Stimulated activated CD8-positive, alpha-beta memory T cell treated with anti-CD3 and anti-CD28 coated beads, Interleukin-15, amount 100 ng/mL, for 4 hours (primary cell): ENCODE measurements at places on chromosomes 6 and 20.

DNA sequence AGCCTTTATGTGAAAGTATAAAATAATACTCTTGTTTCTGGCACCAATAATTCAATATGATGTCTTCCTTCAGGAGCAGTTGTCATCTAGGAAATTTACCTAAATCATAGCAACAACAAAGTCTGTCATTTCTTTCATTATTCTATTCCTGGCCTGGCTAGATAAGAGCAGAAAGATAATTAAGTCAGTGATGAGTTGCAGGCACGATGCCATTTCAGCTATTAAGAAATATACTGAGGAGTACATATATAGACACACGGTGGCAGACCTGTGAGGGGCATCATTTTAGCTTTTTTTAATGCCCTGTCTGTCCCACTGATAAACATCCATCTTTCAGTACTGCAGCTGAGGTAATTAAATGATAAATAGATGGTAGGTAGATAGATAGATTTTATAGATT, 756.1 kb upstream of the EPHA7 start:
- DNase-seq, result no peak

DNA sequence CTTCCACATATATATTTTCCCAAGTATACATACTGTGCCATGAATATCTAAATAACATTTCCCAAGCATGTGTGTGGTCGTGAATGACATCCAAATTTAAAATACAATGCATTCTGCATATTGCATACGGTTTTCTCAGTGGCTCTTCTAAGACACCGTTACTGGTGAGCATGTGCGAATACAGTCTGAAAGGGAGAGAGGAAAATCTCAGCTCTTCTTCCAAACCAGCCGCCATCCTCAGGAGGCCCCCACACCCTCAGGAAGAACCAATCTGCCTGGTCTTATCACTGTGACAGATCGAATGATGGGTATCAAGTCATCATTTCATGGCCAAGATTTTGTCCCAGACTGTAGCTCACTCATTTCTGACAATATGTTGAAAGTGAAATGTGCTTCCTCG, 50.7 kb downstream of the ADAT2 start:
- no peak for DNase-seq

DNA sequence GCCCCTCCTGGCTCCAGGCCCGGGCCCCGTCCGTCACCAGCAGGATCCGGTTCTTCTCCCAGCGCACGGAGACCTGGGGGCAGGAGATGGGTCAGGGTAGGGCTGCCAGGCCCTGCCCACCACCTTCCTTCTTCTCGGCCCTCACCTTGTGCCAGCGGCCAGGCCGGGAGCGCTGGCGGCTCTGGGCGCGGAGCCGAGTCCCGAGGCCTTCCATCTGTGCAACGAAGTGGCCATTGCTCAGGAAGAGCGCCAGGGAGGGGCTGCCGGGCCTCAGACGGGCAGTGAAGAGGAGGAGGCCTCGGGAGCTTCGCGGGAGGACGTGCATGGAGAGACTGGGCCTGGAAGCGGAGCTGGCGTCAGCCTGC, 7.9 kb downstream of the ADRM1 start:
- DNase-seq, result no peak

- no peak for DNase-seq
Observed at GRCh38 chr6:46948699-46949098, 27.0 kb upstream of the ADGRF5 start.

- DNase-seq, result peak; percentile 9
Observed at GRCh38 chr20:35768731-35769664, 2.8 kb upstream of the PHF20 start.

DNA sequence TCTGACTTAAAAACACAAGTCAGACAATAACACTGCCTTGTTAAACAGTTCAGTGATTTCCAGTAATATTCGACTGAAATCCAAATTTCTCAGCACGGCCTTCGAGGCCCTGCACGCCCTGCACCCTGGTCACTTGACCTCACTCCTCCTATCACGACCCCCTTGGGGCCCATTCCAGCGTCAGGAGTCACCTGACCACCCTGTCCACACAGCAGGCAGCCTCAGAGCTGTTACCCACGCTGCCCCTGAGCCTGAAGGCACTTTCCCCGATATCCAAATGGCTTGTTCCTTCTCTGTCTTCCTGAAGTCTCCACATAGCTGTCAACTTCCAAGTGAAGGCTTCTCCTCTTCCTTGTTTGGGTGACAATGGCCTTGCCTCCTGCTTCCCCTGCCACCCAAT, 33.1 kb upstream of the SMOC2 start:
- no peak for DNase-seq

DNA sequence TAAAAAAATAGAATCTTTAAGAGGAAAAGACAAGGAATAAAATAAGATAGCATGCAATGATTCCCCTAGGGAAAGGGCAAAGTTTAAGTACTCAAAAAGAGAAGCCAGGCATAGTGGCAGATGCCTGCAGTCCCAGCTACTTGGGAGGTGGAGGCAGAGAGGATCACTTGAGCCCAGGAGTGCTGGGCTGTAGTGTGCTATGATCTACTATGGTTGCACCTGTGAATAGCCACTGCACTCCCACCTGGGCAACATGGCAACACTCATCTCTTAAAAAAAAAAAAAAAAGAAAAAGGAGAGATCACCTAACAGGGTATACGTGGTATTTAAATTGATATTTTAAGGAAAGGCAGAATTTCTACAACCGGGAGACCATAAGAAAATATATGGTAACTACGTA, 16.0 kb downstream of the EPHA7 start:
- DNase-seq, result no peak

- peak; percentile 54 for DNase-seq
Observed at GRCh38 chr20:53939572-53940359, 130.6 kb downstream of the BCAS1 start.

- DNase-seq, result no peak
Observed at GRCh38 chr6:129382916-129383315, 327.1 kb downstream of the ARHGAP18 start.

GRCh38 chr6:40541556-40542174, 45.5 kb downstream of the LRFN2 start:
- no peak for DNase-seq

DNA sequence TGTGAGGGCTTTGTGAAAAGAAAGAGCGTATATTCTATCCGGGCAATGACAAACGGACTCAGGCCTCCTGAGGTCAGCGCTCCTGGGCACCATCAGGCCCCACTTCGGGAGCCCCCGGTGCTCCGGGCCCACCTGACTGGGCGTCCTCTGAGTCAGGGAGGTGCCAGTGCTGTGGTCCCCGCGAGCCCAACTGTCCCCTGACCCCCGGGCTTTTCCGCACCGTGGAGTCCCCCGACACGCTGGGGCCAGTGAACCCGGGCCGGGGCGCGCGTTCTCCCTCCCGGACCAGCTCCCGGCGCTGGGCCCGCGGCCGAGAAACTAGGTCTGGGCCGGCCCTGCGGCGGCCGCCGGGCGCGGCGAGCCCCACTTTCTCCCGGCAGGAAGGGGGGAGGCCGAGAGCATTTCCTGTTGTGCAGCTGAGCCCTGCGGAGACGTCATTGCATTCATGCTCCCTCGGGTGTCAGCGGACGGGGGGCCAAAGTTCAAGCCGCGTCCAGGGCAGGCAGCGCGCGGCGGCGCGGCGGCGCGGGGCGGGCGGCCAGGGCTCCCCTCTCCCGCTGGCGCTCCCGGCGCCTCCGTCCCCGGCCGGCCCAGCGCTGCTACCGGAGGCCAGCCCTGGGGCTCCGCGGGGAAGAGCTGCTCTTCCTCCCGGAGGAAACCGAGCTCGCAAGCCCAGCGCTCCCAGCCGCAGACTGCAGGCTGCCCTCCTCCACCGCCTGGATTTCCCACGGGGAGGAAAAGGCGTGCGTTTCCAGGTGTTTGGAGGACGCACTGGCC, 18.3 kb downstream of the HIVEP2 start:
- DNase-seq, result peak; percentile 42

DNA sequence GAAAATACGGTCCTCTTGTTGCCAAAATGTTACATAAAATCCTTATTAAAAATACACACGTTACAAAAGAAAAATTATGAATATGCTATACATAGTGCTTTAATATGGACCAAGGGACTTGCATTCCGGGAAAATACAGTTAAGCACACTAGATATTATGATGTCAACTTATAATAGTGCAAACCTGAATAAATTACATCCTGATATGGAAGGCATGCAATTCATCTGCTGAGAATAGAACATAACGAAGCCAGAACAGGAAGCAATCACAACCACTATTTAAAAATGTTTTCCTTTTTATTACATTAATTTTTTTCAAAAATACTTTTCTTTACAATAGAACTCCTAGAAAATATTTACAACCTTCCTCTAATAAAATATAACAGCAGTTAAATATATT, 7.8 kb upstream of the MRPS10 start:
- no peak for DNase-seq

DNA sequence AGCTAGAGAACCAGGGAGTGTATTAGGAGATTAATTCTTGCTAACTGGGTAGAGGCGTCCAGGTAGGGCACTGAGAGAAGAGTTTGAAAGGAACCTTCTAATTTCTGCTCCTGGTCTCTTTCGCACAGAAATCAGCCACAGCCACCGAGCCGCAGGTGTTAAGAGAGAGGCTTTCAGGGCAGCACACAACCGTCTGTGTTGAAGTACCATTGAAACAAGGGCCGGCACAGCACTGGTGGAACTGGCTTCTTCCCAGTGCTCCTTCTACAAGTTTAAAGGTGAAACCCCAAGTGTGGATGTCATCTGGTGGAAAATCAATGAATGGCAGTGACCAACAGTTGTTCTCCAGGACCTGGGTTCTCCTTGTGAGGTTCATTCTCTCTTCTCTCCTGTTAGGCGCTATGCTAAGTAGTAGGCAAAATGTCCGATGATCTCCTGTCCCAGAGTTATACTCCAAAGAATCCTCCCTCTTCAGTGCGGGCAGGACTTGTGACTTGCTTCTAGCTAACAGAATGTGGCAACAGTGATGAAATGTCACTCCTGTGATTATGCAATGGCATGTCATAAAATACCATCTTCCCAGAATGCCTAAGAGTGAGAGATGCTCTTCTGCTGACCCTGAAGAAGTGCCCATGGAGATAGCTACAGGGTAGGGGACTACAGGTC, 15.0 kb upstream of the RIN2 start:
- no peak for DNase-seq

- DNase-seq, result no peak
Observed at GRCh38 chr6:56386717-56387116, 139.3 kb upstream of the COL21A1 start.

DNA sequence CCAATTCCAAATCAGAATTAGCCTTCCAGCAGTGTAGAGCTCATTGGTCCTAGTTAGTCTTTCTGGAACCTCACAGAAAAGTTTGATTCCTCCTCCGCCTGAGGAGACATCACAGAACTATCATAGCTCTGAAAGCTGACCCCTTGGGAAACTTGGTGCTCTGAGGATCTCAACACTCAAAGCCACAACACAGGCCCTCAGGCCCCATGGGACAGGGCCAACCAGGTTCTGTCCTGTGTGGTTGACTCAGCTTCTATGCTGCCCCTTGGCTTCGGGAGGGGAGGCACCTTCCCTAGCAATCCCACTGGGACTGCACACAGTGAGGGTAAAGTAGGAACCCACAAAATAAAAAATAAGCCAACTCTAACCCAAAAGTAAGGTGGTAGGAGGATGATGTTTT, 237.5 kb upstream of the ECI2 start:
- DNase-seq, result no peak

DNA sequence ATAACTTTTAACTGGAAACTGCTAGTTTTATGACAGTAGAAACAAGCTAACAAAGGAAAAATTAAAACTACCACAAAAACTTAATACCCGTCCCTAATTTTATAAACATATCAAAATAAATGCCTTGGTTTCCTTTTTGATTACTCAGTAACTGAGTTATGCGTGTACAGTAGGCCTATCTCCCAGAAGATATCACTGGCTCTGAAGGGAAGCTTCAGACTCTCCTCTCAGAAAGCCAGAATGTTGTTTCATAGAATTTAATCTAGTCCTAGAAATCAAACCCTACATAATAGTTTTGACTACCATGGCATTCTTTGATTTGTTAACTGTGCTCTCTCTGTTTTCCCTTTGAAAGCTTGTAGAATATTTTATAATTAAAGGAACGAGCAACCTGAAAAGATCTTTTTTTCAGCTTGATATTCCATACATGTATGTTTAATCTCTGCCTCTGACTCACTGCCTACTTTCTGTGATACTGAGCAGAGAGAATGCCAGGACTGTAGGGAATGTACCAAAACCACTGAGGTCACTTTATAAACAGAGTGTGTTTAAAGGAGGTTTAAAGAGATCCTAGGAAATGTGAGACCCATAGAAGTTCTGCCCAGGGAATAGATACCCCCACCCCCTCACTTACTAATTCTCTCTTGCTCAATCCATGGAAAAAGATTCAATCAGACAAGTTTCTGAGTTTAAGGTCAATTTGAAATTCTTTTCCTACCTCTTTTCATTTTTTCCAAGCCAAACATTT, 311.5 kb downstream of the HDGFL1 start:
- no peak for DNase-seq

DNA sequence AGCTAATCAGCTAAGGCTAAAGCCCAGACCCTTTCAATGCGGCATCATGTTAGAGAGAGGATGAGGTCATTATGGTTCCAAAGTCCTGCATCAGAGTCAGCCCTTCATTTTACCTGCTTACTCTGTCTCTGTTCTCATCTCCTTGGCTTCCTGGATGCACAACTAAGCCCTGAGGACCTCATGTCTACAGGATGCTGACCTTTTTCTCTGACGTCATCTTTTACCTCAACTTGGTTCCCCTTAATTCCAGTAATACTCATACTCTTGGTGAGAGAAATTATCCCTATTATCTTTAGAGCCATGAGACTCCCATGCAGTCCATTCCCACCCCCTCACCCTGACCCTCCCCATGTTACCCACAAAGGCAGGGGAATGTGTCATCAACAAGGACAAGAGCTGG, 636.5 kb upstream of the CHD6 start:
- DNase-seq, result no peak

GRCh38 chr20:14947946-14948345, 610.5 kb upstream of the FLRT3 start:
- no peak for DNase-seq

GRCh38 chr6:54428431-54428830, 120.2 kb downstream of the TINAG start:
- DNase-seq, result no peak

GRCh38 chr6:121142093-121142492, 192.2 kb downstream of the TBC1D32 start:
- DNase-seq, result no peak

DNA sequence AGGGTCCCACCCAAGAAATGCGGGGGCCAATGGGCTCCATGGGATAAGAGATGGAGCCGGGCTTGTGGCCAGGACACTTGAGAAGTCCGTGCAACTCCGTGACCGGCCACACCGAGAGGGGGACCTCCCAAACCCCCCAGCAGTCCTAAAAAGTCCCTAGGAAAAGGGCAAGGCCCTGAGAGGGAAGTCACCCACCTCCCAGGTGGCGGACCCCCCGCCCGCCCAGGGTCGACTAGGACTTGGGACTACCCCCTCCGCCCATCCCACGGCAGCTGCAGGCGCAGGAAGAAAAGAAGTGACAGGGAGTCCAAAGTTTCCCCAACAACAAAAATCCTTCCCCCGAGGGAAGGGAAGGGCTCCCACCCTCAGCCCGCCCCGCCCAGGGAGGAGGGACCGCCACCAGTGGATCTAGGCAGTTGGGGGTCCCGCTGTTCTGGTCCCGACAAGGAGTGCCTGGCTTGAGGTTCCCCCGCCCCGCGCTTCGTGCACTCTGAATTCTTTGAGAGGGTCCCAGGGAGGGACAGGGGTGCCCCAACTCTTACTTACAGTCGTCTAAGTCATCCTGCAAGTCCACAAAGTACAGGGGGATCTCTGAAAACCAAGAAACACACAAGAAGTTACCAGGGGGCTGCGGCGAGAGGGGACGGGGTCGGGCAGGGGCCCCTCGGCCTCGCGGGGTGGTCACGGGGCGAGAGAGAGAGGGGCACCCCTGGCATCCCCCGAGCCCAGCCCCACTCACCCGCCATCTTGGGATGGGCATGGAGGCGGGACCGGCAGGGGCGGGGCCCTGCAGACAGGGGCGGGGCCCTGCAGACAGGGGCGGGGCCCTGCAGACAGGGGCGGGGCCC, 611 bp upstream of the RAB22A start:
- DNase-seq, result no peak
